Neural crest cell (in vitro differentiated cells): ENCODE measurements at places on chromosomes 11 and 22.

DNA sequence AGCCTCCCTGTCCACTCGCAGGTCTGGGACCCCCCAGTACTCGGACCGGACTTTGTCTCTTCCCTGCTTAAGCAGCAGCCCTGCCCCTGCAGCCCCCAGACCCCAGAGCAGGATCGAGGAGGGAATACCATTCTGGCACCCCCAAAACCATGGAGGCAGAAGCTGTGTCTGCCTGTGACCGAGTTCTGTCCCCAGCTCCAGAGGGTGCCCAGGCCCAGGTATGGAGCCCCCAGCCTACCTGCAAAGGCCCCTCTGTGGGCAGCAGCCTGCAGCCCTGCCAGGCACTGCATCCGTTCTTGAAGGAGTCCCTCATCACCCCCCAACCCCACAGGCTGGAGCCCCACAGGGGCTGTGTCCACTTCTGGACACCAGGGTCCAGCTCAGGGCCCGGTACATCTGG is 163.8 kb downstream of the BRD1 start:
- DNase-seq = no peak

DNA sequence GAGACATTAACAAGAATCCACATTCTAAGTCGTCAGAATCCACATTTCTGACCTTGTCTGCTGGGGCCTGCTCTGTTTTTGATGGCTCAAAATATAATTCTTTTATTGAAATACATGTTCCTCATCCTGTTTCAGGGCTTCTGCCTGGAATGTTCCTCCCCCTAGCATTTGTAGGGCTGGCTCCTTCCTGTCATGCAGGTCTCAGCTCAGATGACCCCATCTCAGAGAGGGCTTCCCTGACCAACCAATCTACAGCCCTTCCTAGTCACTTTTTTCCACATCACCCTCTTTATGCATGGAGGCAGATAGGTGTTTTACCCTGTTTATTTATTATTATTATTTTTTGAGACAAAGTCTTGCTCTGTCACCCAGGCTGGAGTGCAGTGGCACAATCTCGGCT is 14.8 kb downstream of the TMEM123 start:
- no peak for DNase-seq

- DNase-seq = no peak
Observed at GRCh38 chr22:46074771-46075551, 75.4 kb upstream of the PPARA start.

GRCh38 chr22:20233351-20234313 is 34.5 kb downstream of the RTN4R start:
- no peak for DNase-seq

GRCh38 chr11:18890615-18891014 is 48.6 kb downstream of the MRGPRX1 start:
- DNase-seq = no peak
